Effector CD8-positive, alpha-beta T cell (primary cell): ENCODE measurements at places on chromosomes 4 and X.

DNA sequence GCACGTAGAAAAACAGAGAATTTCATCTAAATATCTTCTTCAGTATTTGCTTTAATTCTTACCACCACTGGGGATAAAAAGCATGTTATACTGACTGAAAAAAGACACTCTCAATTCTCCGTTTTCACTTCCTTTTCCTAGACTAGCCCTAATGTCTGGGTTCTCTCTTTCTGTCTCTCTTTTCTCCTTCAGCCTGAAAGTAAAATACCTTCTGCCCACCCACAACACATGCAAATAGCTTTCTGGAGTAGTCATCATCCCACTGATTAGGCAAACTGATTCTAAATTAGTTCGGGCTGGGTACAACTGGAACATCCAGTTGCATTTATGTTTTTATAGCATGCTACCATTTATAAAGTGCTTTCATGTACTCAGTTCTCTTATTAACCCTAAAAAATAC, 142.4 kb upstream of the ANKRD50 start:
- DNase-seq: no peak

- no peak for DNase-seq
Measured at GRCh38 chrX:130805903-130806302, 97.1 kb downstream of the ENOX2 start.

DNA sequence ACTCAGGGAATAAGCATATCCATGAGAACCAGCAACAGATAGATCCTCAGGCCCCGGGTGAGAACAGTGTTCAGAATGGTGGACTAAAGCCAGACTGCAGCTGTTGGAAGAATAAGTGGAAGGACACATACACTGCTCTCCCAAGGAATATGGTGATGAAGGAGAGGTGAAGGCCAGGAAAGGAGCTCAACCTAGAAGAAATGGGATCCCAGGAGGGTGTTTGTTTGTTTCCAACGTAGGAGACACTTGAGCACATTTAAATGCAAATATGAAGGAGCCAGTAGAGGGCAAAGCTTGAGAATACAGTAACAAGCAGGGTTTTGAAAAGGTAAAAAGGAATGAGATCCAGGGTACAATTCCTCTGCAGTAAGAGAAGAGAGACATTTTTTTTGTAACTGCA, 42.4 kb upstream of the ATOH1 start:
- no peak for DNase-seq

GRCh38 chr4:97984545-97985131, 158.6 kb downstream of the STPG2 start:
- DNase-seq: no peak

GRCh38 chrX:40415675-40416074, 165.1 kb upstream of the ATP6AP2 start:
- DNase-seq: no peak

DNA sequence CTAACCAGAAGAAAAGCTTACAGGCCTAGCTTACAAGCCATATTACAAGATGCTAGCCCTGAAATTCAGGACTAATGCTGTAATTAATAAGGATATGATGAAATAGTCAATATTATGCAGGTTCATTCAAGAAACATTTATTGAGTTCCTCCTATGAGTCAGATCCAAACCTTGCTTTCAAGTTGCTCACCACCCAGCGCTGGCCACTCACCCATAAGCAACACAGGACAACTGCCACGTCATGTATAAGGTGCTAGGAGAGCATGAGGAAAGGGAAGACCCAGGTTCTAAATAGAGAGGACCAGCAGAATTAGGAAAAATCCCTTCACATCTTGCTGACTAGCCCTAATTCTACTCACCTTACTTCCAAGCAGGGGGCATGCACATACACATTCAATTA, 23.3 kb downstream of the MAML3 start:
- DNase-seq: no peak
